ENCODE measurements at places on chromosomes 5 and 9.

GRCh38 chr9:27749838-27750237 is 176.6 kb upstream of the C9orf72 start:
- DNase-seq: no peak

DNA sequence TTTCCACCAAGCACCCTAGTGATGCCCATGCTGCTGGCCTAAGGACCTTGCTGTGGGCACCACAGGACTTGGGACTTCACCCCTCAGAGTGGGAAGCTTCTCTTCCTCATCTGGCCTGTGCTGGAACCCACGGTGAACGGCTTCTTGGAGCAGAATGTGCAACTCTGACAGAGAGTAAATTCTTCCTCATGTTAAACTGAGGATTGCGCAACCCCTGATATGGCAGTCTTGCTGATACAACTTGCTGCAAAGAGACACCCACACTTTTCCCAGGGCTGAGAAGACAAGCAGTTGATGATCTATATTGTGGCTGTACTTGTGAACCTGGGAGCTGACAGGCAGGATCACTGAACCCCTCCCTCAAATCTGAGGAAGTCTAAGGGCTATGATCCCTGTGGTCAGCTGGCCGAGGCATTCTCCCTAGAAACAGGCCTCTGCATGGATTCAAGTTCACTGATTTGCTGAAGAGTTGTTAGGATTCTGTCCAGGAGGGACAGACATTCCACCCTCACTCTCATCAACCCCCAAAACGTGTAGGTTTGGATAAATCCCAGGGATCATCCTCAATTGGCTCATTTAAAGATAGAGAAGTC is 307.2 kb downstream of the MTRR start:
- no peak for DNase-seq

DNA sequence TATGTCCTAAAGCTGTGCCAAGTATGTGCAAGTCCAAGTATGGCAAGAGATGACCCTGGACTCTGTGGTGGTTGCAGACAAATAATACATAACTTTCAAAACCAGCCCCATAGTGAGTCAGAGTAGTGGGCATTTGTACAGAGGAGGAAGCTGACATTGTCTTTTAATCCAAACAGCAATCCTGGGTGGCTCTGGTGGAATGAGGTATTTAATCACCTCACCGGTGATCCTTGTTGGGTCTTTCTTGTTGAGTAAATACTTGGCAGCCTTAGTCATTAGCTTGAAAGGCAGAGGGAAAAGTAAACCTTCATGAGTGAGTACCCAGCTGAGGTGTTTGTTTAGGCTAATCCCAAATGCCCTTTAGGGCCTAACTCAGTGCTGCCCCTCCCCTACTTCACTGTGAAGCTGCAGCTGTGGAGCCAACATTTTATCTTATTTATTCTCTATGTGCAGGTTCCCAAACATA is 148.7 kb upstream of the SLC12A2 start:
- DNase-seq: peak; percentile 87

GRCh38 chr9:706606-707459 is 134.7 kb upstream of the DMRT1 start:
- DNase-seq: peak; percentile 66

GRCh38 chr9:127570533-127571111 is 41.5 kb upstream of the STXBP1 start:
- DNase-seq: no peak

DNA sequence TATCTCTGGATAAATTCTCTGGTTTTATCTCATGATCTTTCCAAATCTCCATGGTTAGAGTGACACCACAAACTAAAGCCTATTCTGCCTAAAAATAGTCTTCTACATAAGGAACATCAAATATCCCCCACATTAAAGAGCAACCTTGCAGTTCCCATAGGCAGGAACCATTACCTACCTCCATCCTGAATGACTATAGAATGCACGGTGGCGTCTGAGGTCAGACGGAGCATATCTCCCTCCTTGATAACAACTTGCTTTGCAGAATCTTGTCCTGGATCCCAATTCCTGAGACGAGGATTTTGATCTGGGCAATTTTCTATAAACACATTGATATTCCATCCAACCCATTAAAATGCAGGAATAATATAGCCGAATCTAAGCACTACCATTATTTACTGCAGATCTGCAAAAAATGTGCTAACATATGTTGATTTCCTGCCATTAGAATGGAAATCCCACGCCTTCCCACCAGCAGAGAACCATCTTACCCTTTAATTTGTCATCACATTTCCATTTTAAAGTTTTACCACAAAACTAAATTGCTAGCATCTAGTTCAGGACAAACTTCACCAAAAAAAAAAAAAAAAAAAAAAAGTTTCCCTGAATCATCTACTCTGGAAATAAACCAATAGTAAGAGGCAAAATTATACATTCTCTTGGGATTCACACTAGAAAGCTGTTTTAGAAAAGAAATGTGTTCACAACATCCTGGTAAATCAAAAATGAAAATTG is 22.1 kb downstream of the CEMIP2 start:
- no peak for DNase-seq

DNA sequence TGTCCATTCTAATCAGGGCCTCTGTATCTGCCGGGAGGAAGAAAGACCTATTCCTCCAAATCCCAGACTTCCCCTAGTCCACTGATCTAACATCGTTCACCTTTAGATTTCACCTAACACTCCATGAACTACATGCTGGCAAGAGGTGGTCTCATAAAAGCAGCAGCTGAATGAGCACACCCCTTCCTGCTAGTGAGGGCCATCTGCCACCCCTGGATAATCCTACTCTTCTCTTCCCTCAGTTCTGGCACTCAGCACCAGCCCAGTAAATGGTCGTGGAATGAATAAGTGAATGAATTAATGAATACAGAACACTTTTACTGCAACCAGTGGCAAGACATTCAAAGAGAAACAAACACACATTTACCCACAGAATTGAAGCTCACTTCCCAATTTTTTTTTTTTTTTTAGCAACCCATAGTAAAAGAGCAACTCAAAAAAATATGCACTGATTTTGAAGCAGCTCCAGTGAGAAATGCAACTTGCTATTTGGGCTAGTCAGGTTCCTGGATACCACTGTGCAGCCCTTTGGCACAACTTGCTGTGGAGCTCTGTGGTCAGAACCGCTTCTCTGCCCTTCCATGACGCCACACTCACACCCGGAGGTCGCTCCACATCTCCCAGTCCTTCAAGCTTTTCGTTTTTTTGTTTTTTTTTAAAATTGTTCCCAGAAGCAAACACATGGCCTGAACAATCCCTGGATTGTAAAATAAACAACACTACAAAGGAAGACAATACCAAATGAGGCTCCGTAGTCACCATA is 6.2 kb downstream of the RNF183 start:
- no peak for DNase-seq

DNA sequence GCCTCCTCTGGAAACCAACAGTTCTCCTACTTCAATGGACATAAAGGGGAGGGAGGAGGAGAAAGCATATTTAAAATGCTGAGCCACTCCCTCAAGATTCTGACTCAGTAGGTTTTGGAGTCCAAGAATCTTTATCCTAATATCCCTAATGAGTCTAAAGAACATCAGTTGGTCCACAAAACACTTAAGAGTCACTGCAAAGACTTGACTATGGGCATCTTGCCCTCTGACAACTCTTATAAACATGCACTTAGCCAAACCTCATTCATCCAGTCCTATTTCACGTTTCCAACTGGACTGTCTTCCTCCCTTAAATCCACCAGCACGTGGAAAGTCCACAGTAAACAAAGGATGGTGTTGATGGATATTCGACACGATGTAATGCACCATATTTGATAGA is 172.5 kb downstream of the FAM114A2 start:
- DNase-seq: no peak

DNA sequence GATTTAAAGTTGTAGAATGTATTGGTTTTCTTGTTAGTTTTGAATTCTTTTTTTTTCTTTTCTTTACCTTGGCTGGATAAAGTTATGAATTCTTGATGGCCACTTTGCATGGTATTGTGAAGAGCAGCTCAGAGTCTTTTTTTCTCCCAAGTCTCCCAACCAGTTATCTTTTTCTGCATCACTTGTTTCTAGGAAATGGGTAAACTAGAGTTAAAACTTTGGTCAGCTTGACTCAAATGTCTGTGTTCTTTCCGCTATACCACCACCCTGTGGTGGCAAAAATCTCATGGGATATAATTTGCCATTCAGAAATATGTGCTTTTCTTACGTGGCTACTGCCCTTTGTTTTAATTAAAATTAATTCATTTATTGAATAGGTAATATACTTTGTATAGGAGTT is 113.2 kb downstream of the UNC13B start:
- no peak for DNase-seq

- DNase-seq: no peak
These were observed 39.9 kb upstream of the CTSL start for GRCh38 chr9:87685871-87686519.

DNA sequence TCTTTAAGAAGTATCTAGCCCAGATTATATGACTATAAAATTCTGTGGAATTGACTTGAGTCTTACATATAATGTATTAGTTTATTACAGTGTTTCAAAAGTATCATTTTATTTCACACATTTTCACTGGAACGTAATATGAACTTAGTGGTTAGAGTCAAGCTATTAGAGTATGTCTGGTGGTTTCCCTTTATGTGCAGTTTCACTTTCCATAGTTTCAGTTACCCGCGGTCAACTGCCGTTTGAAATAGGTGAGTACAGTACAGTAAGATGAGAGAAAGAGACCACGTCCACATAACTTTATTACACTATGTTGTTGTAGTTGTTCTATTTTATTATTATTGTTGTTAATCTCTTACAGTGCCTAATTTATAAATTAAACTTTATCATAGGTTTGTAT is 50.5 kb downstream of the COMMD10 start:
- no peak for DNase-seq

- no peak for DNase-seq
These were observed 78.6 kb downstream of the ANXA1 start for GRCh38 chr9:73230251-73230650.

GRCh38 chr9:8868632-8869031 is 1069.1 kb upstream of the DMAC1 start:
- no peak for DNase-seq

- DNase-seq: no peak
These were observed 35.6 kb downstream of the ERGIC1 start for GRCh38 chr5:172869691-172870090.

GRCh38 chr5:29099585-29099984 is 2061.2 kb upstream of the CDH9 start:
- DNase-seq: no peak

GRCh38 chr9:17609312-17610005 is 30.6 kb downstream of the SH3GL2 start:
- no peak for DNase-seq

- DNase-seq: no peak
These were observed 2400.9 kb upstream of the C9orf72 start for GRCh38 chr9:29974197-29974596.

GRCh38 chr5:9265441-9266287 is 280.2 kb downstream of the SEMA5A start:
- DNase-seq: no peak

- no peak for DNase-seq
These were observed 95.9 kb upstream of the FBN2 start for GRCh38 chr5:128633901-128634300.

GRCh38 chr5:174376726-174377373 is 331.3 kb downstream of the NSG2 start:
- no peak for DNase-seq

DNA sequence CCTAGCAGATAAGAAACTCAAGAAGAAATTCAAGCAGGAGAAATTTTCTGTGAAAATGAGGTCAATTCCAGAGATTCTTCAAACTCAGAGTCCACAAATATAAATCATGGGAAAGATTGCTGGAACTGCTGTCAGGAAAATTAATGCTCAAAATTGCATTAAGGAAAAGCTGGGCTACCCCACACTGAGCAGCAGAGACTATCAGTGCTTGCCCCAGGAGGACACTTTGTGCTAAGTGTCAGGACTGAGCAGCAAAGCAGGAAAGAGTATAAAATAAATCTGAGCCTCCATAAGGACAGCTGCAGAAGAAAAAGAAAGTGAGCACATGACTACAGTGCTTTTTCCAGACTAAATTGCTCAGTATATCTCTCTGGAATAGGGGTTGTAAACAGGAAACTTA is 81.6 kb downstream of the RGS7BP start:
- DNase-seq: no peak

- DNase-seq: no peak
These were observed 229.4 kb downstream of the CDK5RAP2 start for GRCh38 chr9:120350596-120350995.

DNA sequence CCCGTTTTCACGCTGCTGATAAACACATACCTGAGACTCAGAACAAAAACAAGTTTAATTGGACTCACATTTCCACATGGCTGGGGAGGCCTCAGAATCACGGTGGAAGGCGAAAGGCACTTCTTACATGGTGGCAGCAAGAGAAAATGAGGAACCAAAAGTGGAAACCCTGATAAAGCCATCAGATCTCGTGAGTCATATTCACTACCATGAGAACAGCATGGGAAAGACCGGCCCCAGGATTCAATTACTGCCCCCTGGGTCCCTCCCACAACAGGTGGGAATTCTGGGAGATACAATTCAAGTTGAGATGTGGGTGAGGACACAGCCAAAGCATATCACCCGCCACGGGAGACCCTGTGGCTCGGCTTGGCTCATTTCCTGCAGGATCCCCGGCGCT is 20.2 kb downstream of the EXD3 start:
- no peak for DNase-seq

DNA sequence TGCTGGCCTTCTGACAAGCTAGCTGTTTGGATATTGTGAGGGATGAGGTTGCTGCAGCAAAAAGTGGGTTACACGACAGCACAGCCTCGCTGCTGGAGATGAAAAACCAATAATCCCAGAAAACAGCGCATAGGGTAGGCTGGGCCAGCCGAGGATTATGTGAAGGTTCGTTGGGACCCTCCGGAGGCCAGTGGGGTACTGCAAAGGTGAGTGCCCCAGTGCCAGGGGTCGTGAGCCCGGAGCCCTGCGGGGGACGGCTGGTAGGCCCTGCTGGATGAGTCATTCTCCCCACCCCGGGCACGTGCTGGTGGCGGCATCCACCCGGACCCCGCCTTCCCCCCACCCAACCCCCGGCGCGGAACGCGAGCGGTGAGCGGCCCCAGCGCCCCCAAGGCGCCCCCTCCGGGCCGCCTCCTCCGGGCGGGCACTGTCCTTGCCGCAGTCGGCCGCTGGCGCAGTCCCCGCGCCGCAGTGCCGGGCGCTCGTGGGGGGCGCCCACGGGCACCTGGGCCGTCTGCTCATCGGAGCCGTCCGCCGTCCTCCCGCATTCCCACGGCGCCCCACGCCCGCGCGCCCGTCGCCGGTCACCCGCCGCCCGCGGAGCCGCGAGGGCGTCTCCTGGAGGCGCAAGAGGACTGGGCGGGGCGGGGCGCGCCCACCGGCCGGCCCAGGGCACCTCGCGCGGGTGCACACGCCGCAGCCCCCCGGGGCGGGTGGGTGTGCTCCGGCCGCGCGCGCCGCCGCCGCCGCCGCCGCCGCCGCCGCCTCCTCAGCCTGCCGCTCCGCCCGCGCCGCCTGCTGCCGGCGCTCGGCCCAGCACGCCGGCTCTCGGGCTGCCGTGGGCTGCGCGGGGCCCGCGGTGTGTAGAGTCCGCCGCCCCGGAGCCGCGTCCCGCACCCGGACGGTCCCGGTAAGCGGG is at the start of gene PHF24:
TSS of gene PHF24 (plus strand) at position 794 of the 919 bp plus-strand sequence. CDS start 13,014 bp downstream, outside the sequence.
- peak; percentile 3 for DNase-seq

GRCh38 chr5:96584712-96585111 is 77.5 kb upstream of the CAST start:
- no peak for DNase-seq
